Lung (tissue), 17 donors: ENCODE measurements at places on chromosomes 5 and 9. TPM values are rescaled to one million over a fixed set of nuclear protein-coding genes. Genes with fewer than 3 reads are reported as not detected.

Gene ARL14EPL
- not detected for polyA plus RNA-seq

DNA sequence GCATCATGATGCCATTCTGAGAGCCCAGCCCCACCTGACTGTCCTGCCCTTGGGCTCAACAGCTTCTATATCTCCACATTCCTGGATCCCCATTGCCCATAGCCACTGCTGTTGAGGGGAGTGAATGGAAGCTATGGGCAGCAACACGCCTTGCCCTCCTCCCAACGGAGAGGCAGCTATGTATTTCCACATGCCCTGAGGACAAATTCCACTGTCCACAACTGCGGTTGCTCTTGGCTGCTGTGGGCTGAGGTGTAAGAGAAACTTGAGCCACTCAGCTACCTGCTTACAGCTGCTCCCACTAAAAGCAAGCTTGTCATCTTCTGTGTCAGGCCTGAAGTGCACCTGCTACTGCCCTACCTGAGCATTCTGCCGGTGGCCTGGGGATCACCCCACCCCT, 222.9 kb downstream of the PSAT1 start:
- DNase-seq: no peak

Gene RASGRF2
- polyA plus RNA-seq: 1.0 TPM

GRCh38 chr9:105026451-105026850, 98.5 kb upstream of the ABCA1 start:
- no peak for DNase-seq

Gene TTC23L
- 0.51 TPM for polyA plus RNA-seq

Gene TBC1D13
- 14.0 TPM for polyA plus RNA-seq

Gene SLC4A9
- polyA plus RNA-seq: 0.06 TPM

DNA sequence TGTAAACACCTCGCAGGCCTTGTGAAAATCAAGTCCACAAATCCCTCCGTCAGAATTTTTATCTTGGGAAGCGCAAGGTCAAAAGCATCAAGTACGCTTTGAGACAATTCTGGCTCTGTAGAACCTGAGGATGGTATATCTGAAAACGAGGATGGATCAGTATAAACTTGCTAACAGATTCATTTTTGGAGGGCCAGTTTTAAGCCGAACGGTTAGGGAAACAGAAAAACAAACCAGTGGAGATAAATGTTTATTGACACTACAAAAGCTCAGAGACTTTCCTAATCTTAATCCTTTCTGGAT, 352 bp upstream of the PGGT1B start:
- DNase-seq: no peak

Gene CAVIN4
- 0.31 TPM for polyA plus RNA-seq

- peak; percentile 84 for DNase-seq
These were observed 2.8 kb downstream of the ST8SIA4 start for GRCh38 chr5:100900142-100900795.

- DNase-seq: peak; percentile 20
These were observed 16.4 kb downstream of the NNT start for GRCh38 chr5:43619380-43619779.

Gene FXN
- polyA plus RNA-seq: 12.5 TPM

DNA sequence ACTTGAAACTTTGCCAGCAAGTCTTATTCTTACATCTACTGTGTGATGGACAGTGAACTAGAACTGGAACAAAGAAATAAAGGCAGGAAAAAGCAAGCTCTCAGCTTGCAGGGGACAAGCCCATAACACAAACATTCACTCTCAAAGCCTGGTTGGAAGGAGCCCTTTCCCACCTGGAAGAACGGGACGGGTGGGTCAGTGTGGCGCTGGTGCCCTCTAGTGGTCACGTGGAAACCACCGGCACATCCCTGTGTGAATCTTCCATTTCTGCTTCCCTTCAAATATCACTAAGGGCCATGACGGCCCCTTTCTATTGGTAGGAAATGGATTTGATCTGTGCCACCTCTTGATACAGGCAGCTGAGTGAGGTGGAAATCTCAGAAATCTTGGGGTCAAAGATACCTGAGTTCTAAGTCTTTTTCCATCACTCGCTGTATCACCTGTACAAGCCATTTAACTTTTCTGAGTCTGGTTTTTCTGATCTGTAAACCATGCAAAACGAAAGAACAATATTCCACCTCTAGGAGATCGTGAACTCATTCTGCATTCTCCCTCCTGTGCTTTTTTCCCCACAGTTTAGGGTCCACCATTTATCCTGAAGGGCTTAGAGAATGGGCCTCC, 211.6 kb downstream of the MSX2 start:
- peak; percentile 73 for DNase-seq

Gene PHF24
- polyA plus RNA-seq: 0.10 TPM

Gene RECK
- polyA plus RNA-seq: 4.5 TPM

GRCh38 chr5:147112899-147113298, 121.9 kb upstream of the STK32A start:
- DNase-seq: no peak

GRCh38 chr9:88737031-88737430, 202.1 kb downstream of the NXNL2 start:
- DNase-seq: no peak

DNA sequence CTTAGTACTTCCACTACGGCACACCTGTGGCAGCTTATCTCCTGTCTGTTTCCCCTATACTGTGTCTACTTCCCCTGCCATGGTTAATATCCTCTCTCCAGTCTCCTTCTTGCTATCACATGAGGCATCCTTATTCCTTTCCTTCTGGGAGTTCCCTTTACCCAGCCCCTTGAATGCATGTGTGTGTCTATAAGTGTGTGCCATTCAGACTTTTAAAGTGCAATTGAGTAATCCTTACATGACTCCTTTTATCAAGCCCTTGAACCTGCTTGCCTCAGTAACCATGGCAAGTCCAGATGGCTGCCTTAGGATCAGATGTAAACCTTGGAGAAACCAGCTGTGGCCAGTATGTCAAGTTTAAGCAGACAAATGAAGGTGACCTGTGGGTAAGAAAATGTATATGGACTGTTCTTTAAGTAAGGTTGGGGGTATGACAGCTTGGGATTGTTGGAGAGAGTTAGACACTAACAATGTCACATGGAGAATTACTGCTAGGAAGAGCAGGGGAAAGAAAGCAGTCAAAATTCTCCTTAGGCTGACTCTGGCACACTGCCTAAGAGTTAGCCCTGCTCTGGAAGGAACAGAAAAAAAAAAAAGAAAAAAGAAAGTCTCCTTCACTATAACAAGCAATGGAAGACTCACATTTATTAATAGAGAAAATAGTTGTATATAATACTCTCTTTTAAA, 142.1 kb downstream of the HINT1 start:
- DNase-seq: peak; percentile 61

Gene WDR36
- 7.8 TPM for polyA plus RNA-seq

- DNase-seq: peak; percentile 98
These were observed 30.5 kb upstream of the ZSWIM6 start for GRCh38 chr5:61301341-61302199.

Gene GMCL2
- not detected for polyA plus RNA-seq

GRCh38 chr5:77230727-77231470, 20.4 kb downstream of the PDE8B start:
- DNase-seq: no peak

- DNase-seq: peak; percentile 69
These were observed 3.1 kb upstream of the GLIS3 start for GRCh38 chr9:4303006-4303405.

DNA sequence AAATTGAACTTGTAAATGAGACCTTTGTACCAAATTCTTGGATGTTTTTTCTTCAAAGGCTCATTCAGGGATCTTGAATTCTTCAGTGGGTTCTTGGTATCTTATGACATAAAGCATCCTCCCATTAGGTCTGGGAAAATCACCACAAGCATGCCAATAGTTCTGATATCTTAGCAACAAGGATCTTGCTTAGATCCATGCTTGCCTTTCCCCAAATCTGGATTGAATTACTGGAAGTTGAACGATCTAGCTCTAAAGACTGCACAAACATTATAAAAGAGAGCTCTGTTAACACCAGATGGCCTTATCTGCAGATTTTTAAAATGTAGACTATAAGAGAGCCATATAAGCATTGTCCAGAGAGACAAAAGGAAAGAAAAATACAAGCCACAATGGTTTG, 266.3 kb downstream of the RAB3C start:
- no peak for DNase-seq

DNA sequence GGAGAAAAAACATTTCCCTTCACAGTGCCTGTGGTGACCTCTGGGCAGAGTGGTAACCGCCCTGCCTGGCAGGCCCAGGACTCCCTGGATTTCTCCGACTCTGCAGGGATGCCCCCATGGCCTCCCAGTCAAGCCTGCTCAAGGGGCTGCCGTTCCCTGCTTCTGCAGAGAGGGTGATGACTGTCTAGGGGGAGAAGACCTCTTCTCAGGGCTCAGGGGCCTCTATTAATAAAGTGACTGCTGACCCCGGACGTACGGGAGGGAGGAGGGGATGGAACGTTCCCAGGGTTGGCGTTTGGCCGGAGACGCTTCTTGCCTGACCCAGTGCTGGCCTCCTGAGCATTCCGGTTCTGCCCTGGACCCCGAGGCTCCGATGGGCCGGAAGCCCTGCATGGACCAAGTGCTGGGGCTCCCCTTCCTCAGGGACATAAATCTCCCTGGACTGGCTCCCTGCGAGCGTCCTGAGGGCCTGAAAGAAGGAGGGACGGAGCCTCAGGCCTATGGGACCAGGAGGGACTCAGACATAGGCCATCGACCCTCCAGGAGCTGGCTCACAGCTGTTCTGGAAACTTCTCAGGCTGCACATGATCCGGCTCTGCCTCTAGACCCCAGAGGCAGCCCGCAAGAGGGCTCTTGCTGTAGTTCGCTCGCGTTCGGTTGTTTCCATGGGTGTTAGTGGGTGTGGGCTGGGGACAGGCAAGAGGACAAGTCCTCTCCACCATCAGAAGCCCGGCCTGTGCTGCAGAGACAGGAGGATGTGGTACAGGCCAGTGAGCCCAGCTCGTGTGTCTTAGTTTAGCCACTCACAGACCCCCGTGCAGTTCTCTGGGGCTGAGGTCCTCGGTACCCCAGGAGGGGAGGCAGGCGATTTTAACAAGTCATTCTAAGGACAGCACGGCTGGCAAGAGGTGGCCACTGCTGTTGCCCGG, 8.1 kb upstream of the RNU6ATAC start:
- peak; percentile 18 for DNase-seq

DNA sequence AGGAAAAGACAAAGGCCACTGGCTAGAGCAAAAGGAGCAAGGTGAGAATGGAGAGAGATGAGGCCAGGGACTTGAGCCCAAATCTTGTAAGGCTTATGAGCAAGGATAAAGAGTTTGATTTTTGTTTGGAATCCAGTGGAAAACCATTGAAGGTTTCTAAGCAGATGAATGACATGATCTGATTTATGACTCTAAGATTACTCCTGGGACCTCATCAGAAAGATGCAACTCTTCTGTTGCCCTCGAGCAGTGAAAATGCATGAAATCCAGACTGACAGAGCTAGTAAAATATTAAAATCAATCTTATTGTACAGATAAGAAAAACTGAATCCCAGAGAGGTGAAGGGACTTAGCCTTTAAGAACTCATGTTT, 677 bp downstream of the MFAP3 start:
- DNase-seq: no peak

DNA sequence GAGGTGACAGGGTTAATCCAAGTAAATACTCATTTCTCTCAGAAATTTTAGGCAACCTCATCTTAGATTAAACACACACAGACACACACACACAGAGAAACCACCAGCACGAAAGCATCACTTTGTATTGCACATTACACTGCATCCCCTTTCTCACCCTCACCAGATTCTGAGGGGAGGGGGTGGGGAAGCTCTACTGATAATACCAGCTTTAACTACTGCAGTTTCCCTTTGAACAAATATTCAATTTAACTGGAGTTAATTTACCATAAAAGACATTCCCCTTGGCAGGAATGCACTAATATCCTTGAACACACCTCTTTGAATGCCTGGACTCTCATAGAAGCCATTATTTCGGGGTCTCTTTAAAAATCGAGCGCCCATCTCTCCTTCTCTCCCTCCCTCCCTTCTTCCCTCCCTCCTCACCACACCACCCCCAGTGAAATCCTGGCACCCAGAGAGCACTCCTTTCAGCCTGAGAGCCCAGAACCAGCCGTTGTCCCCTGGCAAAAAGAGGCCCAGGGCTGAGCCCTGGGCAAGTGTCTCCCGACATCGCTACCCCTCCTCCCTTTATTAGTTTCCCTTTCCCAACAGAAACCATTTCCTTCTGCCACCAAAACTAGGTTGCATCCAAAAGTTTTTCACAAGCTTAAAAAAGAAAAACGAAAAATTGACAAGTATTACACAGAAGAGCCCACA, 2.8 kb upstream of the NFIB start:
- DNase-seq: peak; percentile 91
